ENCODE measurements at places on chromosomes 3 and 15.

GRCh38 chr3:46127503-46127902, 80.6 kb downstream of the CCR1 start:
- DNase-seq: no peak

DNA sequence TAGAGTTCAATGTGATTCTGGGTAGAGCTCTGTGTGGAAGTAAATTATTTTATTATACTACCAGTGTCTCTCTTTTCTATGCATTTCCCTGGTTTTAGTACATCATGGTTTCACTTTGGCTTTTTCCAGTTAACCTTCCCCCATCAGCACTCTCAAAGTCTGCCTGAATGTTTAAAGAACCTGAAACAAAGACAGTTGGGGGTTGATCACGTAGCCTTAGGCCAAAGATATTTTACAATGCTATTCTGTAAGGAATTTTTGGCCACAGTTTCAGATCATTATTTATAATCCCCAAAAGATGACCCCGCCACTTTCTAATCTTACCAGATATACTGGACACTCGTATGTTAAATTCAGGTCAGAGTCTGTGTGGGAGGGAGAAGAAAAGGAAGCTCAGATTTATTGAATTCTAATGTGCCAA, 156.3 kb upstream of the TMC3 start:
- no peak for DNase-seq

GRCh38 chr15:68676011-68676605, 97.3 kb downstream of the CORO2B start:
- no peak for DNase-seq

DNA sequence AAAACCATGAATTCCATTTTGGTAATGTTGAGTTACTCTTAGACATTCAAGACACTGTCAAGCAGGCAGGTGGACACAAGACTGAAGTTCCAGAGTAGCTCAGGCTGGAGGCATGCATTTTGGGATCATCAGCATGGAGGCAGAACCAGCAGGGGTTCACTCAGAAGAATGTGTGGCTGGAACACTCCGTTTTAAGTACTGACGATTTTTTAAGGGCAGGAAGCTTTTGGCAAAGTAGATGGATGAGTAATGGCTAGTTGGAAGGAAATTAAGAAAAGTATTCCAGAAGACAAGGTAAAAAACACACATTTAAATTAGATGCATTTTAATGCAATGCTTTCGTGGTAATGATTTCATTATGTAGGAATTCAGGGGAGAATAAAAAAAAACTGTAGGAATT, 420.4 kb downstream of the ROBO2 start:
- no peak for DNase-seq
